ENCODE measurements at places on chromosomes 3 and 15.

DNA sequence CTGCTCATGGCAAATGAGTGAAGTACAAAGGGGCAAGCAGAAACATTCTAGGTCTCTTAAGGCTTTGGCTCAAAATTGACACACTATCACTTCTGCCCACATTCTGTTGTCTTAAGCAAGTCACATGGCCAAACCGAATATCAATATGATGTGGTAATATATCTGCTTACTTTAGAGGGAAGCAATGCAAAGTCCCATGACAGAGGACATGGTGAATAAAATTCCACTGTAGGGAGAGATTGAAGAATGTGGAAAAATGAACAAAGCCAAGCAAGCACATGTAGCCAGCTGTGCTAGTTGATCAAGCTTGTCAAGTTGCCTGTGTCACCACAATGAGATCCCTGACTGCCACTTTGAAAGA is 11.2 kb upstream of the TBC1D5 start:
- no peak for DNase-seq

- no peak for DNase-seq
Observed at GRCh38 chr3:115478359-115478758, 145.0 kb upstream of the GAP43 start.

DNA sequence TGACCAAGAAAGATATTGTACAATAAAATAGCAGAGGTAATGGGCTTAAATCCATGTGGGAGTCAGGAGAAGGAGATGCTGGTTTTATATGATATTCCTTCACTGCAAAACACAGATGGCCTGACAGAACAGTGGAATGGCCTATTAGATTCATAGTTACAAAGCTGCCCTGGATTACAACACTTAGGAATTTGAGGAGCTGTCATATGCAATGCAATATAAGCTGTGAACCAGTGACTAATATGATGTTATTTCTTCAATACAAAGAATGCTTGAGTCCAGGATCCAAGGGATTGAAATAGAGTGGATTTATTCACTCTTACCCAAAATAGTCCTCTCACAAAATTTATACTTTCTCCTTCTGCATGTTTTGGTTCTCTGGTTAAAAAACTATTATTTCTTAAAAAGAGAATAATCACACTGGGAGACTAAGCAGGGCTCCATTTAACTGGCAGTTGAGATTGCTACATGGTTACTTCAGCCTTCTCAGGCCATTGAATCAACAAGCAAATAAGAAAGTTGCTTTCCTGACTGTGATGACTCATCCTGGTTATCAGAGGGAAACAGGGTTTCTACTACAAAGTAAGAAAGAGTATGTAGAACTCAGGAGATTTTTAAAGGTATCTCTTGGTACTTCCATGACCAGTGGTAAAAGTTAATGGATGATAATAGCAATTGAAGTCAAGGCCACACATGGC is 79.8 kb upstream of the ZPLD1 start:
- DNase-seq = no peak

DNA sequence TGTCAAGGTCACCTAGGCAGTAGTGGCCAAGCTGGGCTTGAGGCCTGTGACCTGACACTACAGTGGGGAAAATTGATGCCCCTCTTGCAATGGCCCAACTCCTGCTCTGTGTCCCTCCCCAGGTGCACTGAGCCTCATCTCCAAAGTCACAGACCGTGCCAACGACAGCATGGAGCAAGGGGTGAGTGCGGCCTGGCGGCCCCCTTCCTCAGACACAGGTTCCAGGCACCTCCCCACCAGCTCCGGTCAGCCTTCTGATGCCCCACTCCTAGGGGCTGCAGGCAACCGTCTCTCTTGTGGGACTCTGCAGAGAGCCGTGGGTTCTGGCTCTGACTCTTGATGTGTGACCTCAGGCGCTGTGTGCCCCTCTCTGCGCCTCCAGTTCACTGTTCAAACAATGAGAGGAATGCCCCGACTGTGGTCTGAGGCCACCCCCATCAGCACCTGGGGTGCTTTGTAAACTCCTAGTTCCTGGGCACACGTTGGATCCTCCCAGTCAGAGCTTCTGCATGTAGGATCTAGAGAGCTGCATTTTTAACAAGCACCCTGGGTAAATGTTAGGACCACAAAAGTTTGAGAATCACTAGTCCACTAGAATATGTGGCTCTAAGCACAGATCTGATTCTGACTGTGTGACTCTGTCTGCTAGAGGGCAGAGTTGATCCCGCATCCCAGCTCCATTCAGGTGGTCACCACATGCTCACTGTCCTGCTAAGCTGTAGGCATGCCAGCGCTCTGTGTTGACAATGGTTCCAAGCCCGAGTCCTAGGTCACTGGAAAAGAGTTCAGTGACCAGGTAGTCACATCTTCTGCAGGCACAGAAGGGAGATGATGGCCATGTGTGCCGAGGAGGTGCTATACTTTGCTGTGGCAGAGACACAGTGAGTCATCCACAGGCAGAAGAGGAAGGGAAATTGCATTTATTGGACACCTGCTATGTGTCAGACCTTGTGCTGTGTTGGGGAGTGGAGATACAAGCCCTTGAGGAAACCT is 46.2 kb upstream of the NR2C2 start:
- DNase-seq = no peak

DNA sequence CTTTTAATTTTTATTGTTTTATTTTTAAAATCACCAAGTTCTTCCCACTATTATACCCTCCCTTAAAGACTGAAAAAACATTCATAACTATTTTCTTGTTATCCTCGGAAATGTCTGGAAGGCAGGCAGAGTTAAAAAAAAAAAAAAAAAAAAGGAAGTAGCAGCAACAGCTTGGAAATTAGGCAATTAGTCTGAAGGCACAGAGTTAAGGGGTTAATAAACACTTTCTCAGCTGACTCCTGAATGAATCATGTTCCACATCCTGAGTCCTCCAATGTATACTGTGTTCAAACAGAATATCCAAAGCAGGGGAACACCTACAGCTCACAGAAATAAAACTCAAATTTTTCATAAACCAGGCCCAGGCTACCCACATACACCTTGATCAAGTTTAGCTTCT is 5.8 kb downstream of the HEXA start:
- no peak for DNase-seq

All from NCI-H1694 treated with DMSO at 0.1 percent for 48 hours (cell line).